ENCODE measurements at places on chromosomes 2 and 18.
A peak's percentile ranks its signal among the peaks of the same experiment; 100 is the strongest.

GRCh38 chr2:62292190-62292589 is 96.3 kb downstream of the B3GNT2 start:
- no peak for DNase-seq

DNA sequence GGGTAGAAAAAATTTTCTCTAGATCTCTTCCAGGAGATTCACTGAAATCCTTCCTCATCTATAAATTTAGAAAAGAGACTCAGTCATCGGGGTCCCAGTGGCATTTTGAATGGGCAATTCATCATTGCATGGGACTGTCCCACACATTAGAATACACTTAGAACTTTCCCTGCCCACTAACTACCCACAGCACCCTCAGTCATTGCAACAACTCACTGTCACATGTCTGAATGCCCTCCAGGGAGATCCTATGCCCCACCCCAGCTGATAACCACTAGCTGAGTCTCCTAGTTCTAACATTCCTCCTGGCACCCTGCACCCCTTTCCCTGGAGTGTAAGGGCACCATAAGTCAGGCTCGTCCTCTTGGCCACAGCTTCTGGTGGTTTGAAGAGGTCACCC is 89.6 kb downstream of the INSIG2 start:
- no peak for DNase-seq

DNA sequence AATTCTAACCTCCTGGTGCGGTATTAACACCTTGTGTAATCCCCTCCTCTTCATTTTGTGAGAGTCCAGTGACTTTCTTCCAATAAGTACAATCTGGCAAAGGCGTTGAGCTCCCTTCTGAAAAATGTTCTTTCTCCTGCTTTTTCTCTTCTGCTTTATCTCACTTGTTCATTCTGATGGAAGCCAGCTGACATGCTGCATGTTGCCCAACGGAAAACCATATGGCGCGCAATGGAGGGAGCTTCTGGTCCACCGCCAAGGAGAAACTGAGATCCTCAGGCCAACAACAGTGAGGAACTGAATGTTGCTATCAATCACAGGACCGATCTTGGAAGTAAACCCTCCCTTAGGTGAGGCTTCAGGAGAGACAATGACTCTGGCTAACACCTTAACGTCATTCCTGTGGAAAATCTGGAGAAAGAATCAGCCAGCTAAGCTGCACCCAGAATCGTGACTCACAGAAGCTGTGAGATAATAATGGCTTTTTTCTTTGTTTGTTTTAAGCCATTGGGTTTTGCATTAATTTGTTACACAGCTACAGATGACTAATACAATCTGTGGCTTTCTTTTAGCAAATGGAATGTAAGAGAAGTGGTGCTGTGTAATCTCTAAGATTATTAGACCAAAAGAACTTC is 1323.9 kb upstream of the DDX18 start:
- no peak for DNase-seq

DNA sequence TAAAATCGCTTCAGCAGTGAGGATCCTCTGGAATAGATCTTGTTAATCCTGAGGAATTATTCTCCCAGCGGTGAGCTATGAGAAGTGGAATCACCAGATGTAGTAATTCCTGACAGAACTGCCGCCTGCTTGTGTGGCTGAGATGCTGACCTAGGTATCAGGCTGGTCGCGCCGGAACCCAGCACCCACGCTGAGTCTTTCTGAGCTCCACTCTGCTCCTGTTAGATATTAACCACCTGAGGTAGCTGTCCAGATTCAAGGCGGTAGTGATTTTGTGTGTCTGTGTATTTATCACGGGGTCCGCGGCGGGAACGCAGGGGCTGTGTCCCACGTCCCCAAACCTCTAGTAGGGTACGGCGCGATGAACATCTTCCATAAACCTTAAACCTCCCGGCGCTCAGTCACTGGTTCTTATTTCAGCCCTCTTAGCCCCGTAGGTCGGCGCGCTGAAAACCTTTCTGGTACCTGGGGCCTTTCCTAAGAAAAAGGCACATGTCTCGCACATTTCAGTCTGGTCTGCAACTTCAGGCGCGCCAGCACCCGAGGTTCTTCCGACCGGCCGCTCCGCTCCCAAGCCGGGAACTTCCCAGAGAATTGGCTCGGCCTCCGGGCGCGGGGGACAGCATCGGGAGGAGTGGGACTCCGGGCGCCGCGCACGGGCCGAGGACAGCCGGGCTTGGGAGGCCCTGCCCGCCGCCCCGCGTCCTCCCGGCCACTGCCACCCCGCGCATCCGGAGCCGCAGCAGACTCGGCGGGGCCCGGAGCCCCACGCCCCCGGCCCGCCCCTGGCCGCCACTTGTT is 542 bp upstream of the CNNM3 start:
- peak; percentile 48 for DNase-seq

DNA sequence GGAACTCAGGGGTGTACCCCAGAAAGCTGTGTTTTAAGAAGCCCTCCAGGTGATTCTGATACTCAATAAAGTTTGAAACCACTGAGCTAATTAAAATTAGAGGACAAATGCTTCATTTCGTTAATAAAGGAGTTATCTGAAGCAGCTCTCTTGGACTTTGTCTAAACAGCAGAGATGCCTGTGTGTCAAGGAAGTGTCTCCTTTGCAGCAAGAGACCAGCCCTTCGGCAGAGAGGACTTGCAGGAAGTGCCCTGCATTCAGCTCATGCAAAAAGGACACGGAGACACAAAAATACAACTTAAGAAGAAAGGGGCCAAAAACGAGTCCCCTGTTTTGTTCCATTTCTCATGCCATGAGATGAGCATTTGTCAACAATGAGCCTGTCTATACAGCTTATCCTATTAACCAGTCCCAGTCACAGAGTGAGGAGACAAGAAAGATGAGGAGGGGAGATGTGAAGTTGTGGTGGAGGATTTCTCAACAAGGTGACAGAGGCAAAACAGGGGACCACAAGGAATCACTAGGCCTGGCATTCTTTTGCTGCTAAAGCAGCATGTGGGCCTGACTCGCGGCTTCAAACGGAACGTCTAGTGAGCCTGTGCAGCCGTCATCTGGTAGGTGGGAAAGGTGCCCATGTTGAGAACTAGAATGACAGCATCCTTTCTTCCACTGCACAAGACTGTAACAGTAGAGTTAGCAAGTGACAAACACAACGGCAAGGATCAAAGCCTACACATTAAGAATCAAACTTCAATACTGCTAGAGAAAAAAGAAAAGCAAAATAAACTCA is 152.3 kb downstream of the ANTXR1 start:
- DNase-seq, result no peak

DNA sequence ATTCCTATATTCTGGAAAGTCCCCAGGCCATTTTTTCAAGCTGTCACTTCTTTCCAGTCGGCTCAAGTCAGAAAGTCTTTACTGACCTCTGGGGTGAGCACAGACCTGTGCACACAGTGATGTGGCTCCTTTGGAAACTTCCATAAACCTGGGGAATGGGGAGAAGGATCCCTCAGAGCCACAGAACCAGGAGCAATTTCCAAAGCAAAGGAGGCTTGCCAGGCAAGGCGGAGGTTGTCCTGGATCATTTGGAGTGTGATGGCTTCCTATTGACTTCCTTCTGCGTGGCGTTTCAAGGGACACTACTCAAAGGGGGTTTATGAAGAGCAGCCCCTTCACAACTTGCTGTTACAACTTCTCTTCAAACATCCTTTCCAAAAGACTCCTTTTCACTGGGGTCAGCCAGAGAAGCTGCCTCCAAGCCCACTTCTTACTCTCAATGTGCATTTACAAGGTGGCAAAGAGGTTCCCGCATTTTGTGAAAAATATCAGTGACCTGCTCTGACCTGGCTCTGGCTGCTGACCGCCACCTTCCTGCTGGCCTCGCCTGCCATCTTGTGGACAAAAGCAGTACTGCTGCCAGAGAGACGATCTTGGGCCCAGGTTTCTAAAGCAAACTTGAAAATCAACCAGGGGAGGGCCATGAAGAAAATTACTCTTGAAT is 18.2 kb upstream of the TMEM247 start:
- peak; percentile 52 for DNase-seq

- peak; percentile 36 for DNase-seq
Observed at GRCh38 chr2:10001586-10001985, 41.8 kb upstream of the KLF11 start.

DNA sequence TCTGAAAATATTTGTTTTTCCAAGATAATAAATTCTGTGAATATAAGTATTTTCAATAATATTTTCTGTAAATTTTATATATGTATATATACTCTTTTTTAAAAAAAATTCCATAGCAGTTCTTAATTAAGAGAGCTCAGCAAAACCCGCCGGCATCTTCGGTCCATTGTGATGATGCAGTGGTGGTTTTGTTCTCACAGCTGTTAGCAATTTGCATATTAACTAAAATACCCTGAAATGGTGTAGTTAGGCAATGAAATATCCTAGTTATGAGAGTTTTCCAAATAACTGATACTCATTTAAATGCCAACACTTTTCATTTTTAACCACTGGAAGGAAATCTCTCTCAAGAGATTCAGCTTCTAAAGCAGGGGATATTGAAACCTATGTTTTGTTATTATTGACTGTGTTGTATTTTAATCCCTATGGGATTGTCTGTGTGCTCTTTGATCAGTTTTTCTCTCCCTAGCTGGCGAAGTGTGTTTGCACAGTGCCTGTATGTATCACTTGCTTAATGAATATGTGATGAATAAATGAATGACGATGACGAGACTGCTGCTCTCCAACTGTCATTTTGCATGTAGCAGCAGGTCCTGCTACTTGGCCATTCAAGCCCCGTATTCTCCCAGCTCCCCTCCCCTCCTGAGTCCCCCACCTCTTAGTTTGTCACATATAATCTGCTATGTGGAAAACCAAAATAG is 42.4 kb downstream of the PSMG2 start:
- no peak for DNase-seq

DNA sequence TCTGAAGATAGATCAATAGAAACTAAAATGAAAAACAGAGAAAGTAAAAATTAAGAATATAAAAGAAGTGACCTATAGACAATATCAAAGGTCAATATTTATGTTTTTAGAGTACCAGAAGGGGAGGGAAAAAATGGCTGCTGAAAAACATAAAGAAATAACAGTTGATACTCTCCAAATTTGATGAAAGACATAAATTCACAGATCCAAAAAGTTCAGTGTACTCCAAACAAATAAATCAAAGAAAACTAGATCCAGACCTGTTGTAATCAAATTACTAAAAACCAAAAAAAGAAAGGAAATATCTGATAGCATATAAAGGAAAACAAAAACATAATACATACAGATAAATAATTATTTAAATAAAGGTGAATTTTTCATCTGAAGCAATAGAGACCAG is 1689.1 kb upstream of the TMEFF2 start:
- no peak for DNase-seq

- DNase-seq, result no peak
Observed at GRCh38 chr2:151904807-151905206, 76.6 kb upstream of the ARL5A start.

- no peak for DNase-seq
Observed at GRCh38 chr2:28546242-28546641, 50.4 kb downstream of the PLB1 start.

- DNase-seq, result no peak
Observed at GRCh38 chr2:9918275-9918674, 33.2 kb upstream of the GRHL1 start.

GRCh38 chr18:45783097-45784075 is 42.1 kb upstream of the SIGLEC15 start:
- DNase-seq, result no peak

- DNase-seq, result no peak
Observed at GRCh38 chr2:222433332-222434173, 9.2 kb downstream of the SGPP2 start.

DNA sequence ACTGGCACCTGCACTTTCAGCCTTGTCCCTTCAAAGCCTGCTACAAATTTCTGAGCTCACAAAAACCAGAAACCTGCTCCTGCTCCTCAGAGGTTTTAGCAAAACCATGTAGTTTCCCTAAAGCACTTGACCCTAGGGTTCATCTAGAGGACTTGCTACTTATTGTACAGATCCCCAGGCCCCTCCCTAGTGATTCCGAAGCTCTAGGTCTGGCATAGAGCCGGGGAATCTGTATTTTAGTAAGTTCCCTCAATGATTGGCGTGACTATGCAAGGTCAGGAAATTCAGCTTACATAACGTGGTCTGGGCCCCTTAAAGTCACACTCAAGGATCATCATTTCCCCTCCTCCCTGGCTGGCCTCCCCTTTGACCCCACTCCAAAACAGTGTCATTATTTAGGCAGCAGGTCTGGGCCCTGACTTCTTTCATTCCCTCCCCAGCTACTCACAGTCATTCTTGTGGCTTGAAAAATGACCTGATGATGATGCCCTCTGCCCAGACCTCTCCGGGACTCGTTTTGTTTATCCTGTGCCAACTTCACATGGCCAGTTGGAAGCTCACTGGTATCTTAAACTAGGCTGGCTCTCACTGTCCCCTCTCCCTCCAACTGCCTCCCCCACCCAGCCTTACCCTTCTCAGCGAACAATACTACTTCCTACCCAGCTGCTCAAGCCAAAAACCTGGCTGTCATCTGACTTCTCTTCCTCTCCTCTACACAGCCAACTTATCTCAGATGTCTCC is 36.0 kb downstream of the WDFY1 start:
- DNase-seq, result no peak

DNA sequence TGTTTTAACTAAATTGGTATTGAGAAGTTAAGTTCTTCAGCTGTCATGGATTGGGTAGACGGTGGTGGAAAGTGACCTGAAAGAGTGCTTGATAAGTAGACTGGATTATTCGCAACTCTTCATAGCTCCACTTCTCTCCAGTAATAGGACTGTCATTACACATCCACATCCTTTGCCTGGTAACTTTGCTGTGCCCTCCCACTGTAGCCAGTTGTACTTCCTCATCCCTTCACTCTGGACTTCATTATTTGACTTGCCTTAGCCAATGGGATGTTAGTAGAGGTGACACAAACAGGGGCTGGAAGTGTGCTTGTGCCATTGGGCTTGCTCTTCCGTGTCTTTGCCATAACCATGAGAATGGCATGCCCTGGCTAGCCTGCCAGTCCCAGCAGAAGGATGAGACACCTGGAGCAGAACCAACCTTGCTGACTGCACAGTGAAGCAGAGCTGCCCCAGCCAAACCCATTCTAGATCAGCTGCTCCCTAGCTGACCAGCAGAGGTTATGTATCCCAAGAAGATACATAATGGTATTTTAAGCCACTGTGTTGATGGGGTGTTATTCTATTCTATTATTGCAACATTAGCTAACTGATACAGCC is 16.9 kb downstream of the QPCT start:
- DNase-seq, result no peak

DNA sequence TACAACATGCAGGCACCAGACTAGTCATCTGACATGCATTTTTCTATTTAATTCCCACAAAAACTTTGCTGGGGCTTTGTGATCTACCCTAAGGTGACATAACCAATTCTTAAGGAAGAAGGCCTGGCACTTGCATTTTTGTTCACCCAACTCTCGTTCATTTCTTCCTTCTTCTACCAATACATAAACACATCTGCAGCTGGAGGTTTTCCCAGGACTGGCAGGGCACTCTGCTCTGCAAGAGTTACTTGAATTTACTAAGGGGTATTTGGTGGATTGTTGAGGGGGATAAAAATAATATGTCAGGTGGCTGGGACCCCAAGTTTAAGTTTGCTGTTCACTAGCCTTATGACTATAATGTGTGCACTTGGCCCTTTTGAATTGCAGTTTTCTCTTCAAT is 111.4 kb upstream of the TRIB2 start:
- no peak for DNase-seq
